ENCODE measurements at places on chromosomes 1 and 21. TPM values are rescaled to one million over a fixed set of nuclear protein-coding genes. Genes with fewer than 3 reads are reported as not detected.

DNA sequence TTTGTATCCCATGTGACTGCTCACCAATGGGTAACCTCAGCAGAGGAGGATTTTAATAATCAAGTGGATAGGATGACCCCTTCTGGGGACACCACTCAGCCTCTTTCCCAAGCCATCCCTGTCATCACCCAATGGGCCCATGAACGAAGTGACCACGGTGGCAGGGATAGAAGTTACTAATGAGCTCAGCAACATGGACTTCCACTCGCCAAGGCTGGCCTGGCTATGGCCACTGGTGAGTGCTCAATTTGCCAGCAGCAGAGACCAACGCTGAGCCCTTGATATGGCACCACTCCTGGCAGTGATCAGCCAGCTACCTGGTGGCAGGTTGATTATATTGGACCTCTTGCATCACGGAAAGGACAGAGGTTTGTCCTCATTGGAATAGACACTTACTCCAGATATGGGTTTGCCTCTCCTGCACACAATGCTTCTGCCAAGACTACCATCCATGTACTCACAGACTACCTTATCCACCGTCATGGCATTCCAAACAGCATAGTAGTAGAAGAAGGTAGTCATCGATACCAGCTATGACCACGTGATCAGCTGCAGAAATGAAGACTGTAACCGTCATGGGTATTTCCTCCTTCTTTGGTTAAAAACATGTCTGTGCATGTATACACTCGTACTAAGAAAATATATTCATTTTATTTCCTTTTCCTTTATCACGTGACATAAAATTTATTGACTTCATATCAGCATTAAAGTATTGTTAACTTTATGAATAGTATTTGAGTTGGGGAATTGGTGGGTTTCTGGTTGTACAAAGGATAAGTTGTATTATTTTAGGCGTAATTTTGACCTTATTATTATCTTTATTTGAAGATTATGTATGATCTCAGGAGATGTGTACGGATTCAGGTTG, 562.6 kb downstream of the PTPRU start:
- DNase-seq = no peak

DNA sequence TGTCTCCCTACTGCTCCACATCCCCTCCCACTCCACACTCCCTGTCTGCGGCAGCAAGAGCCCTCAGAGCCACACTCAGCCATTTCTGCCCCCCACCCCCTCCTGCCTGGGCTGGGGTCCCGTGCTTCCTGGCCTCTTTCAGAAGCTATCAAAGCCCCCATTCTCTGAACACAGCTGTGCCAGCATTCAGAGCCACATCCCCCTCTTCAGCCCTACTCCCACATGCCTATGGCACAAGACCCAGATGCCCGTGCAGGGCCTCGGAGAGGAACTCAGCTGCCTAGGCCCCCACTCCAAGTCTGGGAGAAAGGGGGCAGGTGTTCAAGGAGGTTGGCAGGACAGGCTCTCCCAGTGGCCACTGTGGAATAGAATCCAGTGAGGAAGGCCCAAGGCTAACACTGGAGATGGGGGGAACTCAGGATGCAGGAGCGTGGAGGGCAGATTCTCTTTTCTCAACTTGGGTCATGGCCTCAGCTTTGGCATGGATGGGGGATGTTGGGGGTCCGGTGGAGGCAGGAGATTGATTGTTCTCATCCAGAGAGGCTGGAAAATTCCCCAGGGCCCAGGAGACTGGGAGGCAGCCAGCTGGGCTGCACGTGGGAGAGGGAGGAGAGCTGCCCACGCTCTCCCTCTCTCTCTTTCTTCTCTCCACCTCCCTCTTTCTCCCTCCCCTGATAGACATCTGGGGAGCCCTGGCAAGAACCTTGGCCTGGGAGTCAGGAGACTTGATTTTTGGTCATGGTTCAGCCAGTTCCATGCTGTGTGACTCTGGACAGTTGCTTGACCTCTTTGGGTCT, 3.5 kb upstream of the BCAN start:
- no peak for DNase-seq

- no peak for DNase-seq
Observed at GRCh38 chr21:39400173-39400572, 45.4 kb downstream of the LCA5L start.

GRCh38 chr1:44822981-44823451, 14.7 kb downstream of the BTBD19 start:
- no peak for DNase-seq

- no peak for DNase-seq
Observed at GRCh38 chr1:154425172-154425571, 20.0 kb downstream of the IL6R start.

DNA sequence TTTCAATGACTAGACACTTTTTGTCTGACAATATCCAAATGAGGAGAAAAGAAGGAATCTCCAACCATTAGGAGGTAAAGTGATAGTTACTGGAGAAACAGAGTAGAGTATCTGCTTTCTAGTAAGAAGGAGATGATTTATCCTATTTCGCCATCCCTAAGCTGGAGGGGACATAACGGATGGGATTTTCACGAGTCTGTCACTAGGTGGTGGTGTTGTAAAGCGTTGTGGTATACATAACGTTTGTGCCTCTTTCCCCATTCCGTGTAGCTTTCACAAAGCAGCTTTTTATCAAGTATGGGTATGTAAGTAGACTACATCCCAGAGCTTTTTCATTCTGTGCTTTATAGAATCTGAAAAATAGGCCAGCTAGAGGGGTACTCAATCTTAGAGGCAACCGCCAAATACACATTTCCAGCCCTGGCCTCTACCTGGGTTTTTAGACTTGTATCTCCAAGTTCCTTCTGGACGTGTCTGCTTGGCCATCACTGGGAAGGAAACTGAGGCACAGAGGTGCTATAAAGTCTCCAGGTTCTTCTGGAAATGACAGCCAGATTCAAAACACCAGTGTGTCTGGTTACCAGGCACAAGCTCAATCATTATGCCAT, 33.3 kb upstream of the FAM3B start:
- peak; percentile 72 for DNase-seq

- no peak for DNase-seq
Observed at GRCh38 chr1:60402216-60402615, 328.6 kb upstream of the C1orf87 start.

DNA sequence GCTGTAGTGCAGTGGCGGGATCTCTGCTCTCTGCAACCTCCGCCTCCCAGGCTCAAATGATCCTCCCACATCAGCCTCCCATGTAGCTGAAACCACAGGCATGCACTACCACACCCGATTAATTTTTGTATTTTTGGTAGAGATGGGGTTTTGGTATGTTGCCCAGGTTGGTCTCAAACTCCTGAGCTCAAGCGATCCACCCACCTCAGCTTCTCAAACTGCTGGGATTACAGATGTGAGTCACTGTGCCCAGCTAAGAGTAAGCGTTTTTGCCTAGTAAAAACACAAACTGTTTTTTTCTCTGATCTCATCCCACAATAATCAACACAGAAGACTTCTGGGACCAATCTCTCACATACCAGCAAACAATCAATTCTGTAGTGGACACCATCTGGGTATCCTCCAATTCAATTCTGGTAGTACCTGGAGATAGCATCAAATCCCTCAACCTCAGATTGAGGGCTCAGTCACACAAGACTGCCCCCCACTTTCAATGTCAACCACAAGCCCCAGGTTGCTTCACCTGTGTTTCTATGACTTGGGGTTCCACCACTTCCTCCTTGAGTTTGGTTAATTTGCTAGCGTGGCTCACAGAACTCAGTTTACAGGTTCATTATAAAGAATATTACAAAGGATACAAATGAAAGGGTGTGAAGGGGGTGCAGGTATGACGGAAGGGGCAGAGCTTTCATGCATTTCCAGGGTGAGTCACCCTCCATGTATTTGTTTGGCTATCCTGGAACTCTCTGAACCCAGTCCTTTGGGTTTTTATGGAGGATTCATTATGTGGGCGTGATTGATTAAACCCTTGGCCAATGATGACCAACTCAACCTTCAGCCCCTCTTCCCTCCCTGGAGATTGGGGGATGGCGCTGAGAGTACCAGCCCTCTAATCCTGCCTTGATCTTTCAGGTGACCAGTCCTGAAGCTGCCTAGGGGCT, 40.0 kb upstream of the RHOU start:
- DNase-seq = no peak

DNA sequence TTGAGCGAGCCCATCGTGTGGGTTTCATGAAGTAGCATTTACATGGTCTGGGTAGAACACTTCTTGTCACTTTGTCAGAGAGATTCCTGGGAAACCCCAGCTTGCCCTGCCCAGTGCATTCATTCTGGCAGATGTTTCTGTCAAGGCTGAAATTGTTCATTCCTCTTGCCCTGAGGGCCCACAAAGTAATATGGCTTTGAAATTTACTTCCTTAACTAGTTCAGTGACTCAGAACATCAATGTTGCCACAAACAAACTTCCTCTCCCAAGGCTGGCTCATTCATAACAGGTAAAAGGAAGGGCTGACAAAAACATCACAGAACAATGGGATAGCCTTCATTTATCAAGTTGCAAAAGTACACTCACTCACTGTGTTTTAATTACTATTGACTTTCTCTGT, 5.0 kb upstream of the KIAA0040 start:
- peak; percentile 59 for DNase-seq

GRCh38 chr1:150154143-150154542, 4.4 kb downstream of the PLEKHO1 start:
- no peak for DNase-seq

DNA sequence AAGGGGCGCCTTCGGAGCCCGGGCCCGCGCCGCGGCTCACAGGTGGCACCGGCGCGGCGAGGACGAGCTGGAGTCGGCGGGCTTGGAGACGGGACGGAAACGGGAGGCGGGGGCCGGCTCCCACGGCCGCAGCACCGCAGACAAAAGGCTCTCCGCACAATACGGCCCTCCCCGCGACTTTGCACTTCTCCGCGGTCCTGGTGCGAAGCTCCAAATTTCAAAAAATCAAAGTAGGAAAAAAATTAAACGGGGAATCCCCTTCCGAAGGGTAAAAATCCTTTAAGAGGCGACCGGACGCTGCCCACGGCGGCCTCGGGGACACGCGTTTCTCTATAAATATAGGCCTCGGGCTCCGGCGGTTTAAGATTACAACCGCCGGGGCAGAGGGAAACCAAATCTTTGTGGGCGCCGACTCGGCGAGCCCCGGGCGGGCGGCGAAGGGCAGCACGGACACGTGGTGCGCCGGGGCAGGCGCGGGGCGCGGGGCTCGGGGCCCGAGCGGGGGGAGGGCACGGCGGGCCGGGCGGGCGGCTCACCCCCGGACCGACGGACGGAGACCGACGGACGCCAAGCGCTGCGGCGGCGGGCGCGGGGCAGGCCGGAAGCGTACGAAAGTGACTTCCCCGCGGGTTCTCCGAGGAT, 453 bp downstream of the PABPC4 start:
- peak; percentile 5 for DNase-seq

DNA sequence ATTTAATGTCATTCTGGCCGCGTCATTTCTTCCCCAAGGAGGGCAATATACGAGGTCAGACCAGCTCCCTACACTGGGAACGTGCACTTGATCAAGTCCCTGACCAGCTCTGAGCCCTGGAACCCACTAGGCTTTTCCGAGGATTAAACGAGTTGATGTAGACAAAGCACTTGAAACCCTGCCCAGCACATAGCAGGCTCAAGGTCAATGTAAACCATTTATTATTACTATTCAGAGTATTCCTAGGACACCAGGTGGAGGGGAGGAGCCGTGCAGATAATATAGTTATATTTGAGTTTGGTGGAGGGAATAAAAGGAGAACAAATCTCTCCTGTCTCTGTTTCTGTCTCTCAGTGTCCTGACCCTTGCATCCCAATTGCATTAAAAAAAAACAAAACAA, 174.1 kb upstream of the IGSF21 start:
- no peak for DNase-seq

DNA sequence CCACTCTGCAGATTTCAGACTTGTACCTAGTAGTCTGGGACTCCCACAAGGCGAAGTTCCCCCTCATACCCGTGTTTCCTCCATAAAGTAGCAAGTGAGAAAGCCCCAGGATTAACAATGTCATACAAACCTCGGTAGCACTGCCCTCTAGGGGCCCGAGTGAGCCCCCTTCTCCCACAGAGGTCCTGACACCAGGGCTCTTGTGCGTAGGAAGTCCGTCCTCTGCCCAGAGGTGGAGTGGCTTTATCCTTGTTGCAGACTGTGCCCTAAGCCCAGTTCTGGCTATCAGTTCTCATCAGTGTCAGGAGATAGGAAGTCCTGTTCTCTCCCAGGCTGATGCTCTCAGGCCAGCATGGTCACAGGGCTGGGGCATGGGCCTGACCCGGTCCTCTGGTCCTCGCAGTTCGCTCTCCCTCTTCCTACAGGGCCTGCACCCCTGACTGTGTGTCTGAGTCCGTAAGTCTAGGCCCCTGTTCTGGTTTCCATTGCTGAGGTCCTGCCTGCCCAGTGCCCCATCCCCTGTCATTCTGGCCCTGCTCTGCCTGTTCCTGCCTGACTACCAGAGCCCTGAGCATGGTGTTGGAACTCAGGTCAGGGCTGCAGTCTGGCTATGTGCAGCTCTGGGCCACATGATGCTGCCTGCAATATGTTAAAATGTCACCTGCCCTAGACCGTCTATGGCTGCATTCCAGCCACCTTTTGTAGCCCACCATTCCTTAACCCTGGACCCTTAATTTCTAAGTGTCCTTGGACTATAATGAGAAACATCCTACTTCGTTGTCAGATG, 285.6 kb downstream of the ASTN1 start:
- DNase-seq = no peak

GRCh38 chr1:13725714-13726175, 25.8 kb downstream of the PRDM2 start:
- DNase-seq = peak; percentile 24

- DNase-seq = no peak
Observed at GRCh38 chr1:117032266-117032665, 27.9 kb upstream of the TTF2 start.

DRAXIN gene
- 0.51 TPM for total RNA-seq

MYOG gene
- 4.4 TPM for total RNA-seq

GPR153 gene
- total RNA-seq = 7.6 TPM

GSTM1 gene
- total RNA-seq = not detected

OSCP1 gene
- total RNA-seq = 16.7 TPM

SELL gene
- total RNA-seq = 4.8 TPM

RGS2 gene
- total RNA-seq = 70.2 TPM

Measured in prostate gland (tissue), 2 donors.